ENCODE measurements at places on chromosomes 6 and 20. TPM values are rescaled to one million over a fixed set of nuclear protein-coding genes. Genes with fewer than 3 reads are reported as not detected.

- DNase-seq, result no peak
These were observed 4.6 kb downstream of the DDR1 start for GRCh38 chr6:30888816-30889495.

The RIPPLY2 gene
- total RNA-seq, result 1.3 TPM

The CDH26 gene
- total RNA-seq, result 2.2 TPM

- no peak for DNase-seq
These were observed 365.8 kb upstream of the OPRM1 start for GRCh38 chr6:153673225-153673624.

The FAM217A gene
- total RNA-seq, result not detected

The ZKSCAN3 gene
- 6.1 TPM for total RNA-seq

DNA sequence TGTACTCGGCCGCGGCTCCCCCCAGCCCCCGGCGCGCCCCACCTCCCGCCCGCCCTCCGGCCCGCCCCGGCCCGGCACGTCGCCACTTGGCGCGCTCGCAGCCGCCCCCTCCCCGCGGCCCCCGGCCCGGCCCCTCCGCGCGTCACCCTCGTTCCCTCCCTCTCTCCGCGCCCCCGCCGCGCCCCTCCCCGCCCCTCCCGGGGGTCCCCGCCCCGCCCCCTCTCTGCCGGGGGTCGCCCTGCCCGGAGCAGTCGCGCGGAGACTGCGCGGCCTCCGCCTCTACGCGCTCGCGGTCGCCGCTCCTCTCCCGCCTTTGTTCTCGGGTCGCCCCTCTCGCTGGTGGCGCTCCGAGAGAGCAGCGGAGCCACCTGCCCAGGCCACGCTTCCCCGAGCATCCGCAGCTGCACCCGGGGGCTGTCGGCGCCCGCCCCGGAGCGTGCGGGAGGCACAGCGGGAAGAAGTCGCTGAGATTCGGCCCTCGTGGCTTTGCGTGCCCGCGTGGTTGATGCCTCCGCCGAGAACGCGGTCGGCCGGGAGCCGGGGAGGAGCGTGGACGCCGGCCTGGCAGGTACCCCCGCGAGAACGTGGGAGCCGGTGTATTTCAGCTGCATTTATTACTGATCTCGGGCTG lies at the start of gene PHF10:
TSS of gene PHF10 (minus strand) at position 7 of the 631 bp plus-strand sequence. CDS start 569 bp downstream, outside the sequence.
- DNase-seq, result peak; percentile 76

GRCh38 chr6:36679043-36679833 lies 724 bp downstream of the CDKN1A start:
- peak; percentile 69 for DNase-seq

DNA sequence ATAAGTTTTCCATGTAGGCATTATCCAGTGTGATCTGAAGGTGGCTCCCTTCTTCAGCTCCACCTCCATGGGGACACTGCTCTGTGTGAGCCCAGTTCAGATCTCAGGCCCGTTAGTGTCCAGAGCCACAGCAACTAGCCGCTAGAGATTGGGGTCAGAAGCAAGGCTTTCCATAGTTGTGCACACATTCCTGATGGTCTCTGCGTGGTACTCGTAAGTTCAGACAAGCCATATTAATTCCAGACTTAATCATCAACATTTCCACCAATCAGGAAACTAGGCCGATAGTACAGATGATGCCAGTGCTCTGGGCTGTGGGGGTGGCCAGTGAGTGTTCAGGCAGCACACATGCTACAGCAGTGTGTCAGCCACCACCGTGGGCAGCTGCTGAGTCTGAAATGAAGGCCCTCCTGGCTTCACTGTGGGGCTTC lies 17.5 kb upstream of the SYNCRIP start:
- no peak for DNase-seq

- no peak for DNase-seq
These were observed 122.6 kb downstream of the HIVEP2 start for GRCh38 chr6:142822383-142822782.

DNA sequence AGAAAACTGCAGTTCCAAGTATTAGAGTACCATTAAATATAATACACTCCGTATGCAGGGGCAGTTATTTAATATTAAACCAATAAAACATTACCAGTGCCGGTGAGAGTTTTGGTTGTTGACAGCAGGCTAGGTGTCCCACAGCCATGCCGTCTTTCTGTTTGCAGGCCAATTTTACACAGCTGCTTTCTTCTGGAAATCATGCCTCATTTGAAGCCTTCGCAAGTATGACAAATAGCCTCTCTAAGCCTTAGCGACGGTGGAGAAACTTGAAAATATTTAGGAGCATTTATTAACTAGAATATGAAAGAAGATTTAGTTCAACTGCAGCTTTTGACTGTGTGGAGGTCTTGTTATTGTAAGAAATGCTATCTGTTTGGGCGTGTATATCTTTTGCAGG lies 226.0 kb downstream of the BMP2 start:
- DNase-seq, result no peak

The NEDD9 gene
- total RNA-seq, result 66.6 TPM

DNA sequence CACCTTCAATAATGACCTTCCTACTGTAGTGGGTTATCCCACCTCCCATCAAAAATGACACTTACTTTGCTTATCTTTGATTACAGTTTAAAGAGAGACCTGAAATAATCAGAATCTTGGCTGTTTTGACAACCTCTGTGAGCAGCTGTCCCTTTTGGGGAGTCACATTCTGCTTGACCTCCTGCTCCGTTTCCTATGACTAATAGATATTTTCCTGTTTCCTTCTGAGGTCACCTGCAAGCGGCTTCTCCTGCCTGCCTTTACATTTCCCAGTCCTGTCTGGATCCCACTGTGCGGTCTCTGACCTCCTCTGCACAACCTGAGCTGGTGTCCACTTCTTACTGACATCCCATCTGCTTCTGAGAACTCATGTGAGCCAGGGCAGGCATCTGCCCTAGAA lies 54.2 kb downstream of the TRAM2 start:
- no peak for DNase-seq

DNA sequence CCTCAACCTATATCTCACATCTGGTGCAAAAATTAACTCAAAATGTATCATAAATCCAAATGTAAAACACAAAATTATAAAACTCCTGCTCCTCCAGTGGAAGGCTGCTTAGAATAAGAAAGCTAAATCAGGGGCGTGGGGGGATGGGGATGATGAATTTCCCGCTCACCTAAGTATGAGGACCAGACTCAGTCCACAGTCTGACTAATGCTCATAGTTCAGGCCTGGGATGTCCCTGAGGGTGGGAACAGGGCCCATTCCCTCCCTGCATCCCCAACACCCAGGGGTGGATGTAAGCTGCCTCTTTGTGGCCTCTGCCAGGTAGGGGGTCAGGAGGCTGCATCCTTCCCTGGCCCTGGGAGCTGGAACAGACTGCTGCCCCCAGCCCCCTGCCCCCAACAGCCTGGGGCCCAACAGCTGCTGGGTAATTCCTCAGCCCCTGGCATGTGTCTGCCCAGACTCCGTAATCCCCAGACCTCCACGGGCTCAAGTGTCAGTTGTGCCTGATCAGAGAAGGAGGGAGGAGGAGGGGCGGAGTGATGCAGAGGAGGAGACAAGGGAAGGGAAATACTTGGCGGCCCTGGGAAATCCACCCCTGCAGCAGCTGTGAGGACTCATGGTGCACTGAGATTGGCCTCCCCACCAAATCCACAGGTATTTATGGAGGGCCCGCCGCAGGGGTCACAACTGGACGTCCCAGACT lies 224.5 kb downstream of the PREX1 start:
- DNase-seq, result peak; percentile 19

The ABCC10 gene
- 25.3 TPM for total RNA-seq

DNA sequence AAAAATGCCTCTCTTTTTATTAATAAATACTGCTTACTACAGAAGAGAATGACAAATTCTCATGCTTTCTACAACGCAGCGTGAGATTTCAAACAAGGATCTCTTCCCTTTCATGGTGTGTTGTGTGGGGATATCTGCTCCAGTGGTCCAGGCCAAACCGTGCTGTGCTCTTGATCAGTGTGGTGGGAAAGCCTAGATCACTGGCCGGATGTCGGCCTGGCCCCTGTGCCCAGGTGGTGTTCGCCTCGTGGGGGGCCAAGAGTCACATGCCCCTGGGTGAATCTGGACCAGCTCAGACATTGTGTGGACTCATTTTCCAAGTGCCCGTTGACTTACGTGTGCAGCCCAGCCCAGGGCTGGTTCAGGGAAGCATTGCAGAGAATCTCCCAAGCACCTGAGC lies 4.3 kb downstream of the CDH4 start:
- DNase-seq, result no peak

DNA sequence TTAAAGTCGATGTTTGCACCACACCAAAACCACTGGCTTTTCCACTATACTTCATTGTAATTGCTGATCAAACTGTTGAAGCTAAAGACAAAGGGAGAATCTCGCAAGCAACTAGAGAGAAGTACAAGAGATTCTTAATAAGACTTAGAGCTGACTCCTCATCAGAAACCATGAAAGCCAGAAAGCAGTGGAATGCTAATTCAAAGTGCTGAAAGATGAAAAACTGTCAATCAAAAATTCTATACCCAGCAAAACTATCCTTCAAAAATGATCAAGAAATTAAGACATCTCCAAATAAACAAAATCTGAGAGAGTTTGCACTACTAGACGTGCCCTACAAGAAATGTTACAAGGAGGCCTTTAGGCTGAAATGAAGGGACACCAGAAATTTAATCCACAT lies 52.6 kb downstream of the CD83 start:
- no peak for DNase-seq

DNA sequence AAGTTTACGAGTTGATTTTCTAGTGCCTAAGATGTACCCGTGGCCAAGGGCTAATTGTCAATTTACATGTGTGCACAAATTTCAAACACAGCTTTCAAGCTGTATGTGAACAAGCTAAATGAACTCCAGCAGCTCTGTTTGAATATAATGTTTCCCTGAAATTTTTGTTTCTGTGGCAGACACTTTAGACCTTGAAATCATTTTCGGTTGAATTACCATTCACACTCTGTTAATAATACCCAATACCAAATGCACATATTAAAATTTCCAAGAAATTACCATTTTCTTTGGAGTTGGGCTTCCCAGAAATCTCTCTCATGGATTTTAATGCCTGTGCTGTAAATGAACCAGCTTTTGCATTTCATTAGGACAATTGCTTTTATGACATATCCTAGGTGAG lies 506.1 kb upstream of the ID4 start:
- DNase-seq, result no peak

- DNase-seq, result no peak
These were observed 16.8 kb downstream of the SFT2D1 start for GRCh38 chr6:166325383-166326042.

- DNase-seq, result no peak
These were observed 2.0 kb downstream of the SEMG2 start for GRCh38 chr20:45223136-45223535.

The TUBB2A gene
- 16.4 TPM for total RNA-seq

DNA sequence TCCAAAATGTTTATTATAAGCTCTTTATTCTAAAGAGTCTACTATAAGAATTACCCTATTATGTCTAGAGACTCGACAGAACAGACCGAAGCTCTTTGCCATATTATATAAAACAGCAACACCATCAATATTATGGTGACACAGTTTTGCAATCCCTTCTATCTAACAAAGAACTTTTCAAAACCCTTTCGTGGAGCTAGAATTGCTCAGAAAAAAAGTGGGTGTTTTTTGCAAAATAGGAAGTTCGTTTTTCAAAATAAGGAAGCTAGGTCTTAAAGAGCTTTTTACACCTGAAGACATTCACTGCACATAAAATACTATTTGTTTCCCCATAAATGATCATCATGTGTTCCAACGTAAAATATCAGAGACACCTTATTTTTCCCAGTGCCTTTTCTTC lies 240.0 kb downstream of the FOXC1 start:
- DNase-seq, result no peak

DNA sequence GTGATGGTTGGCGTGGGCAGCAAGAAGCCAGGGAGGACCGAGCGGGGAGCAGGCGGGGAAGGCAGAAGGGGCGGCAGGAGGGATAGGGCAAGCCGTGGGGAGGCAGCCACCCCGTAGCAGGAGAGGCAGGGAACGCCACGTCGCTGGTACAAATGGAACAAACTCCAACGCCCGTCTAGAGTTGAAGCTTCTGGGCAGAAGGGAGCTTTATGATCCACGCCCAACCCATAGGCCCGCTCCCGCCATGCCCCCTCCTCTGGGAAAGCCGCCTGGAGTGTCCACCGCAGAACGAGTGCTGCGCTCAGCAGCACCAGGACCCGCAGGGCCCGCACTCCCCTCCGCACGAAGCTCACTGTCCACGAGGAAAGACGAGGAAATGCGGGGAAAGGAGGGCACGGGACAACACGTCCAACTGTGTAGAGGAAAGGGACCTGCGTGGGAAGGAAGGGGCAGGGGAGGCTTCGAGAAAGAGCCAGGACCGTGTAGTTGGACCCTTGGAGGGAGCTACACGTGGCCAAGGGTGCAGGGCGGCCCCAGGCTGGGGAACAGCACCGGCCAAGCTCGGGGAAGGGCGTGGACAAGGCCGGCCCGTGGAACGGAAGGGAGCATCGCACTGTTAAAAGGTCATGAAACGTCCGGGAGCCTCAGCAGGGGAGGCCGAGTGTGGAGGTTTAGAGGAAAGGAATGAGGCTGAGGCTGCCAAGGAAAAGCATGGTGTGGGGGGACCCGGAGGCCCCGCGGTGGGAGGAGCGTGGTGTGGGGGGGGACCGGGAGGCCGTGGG lies 204.0 kb downstream of the DLL1 start:
- peak; percentile 43 for DNase-seq
